Immature natural killer cell (primary cell): ENCODE measurements at places on chromosomes 3 and 15.

DNA sequence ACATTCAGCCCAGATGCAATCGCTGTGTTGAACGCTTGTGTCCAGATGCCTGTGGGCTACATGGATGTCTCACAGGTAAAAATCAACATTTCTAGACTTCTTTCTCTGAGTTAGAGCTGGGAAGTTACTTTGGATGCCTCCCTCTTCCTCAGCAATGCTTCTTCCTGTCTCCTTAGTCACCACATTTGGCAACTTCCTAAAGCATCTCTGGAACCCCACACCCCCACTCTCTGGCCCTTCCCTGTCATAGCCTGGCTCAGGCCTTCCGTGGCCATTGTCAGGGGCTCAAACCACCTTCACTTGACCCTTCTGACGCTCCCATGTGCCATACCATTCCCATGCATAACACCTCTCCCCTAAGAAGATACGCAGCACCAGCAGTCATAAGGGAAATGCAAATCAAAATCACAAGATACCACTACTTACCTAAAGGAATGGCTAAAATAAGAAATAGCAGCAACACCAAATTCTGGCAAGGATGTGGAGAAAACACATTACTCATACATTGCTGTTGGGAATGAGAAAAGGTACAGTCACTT is 21.6 kb upstream of the RGMA start:
- DNase-seq: no peak

- DNase-seq: peak; percentile 36
Observed at GRCh38 chr3:141266797-141267555, 35.4 kb downstream of the PXYLP1 start.

DNA sequence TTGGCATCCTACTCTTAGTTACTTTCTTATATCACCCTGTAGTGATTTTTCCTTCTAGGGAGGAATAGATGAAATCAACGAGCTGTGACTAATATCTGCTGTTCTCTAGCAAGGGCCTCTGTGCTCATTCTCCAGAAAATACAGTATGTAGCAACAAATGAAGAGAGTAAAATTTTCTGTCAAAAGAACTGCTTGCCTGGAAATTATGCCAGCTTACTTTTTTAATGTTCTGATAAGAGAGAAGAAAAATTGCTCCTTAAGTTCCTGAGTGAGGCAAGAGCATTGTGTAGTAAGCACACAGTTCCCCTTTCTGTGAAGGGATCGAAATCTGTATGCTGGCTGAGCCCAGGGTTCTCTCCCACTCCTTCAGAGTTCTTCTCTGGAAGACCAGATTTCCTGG is 51.4 kb upstream of the GK5 start:
- no peak for DNase-seq

GRCh38 chr3:107452436-107452835 is 70.3 kb upstream of the BBX start:
- no peak for DNase-seq

DNA sequence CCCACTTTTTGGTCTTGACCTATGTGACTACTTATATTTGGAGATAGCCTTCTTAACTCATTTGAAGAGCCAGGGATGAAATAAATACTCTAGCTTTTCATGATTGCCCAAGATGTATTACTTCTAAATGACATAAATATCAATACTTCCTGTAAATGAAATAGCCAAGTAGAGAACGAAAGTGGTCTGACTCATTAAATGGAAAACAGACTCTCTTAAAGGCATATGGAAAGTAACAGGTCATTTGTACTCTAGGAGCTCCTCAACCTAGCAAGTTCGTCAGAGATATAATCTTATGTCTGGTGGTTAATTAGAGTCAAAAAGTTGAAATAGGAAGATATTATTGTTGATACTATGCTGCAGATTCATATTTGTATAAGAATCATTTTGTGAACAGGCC is 1105.4 kb downstream of the TUSC7 start:
- DNase-seq: no peak

GRCh38 chr3:12190221-12190807 is 31.6 kb upstream of the TIMP4 start:
- DNase-seq: no peak

GRCh38 chr15:22919171-22919570 is 61.0 kb downstream of the CYFIP1 start:
- DNase-seq: no peak

DNA sequence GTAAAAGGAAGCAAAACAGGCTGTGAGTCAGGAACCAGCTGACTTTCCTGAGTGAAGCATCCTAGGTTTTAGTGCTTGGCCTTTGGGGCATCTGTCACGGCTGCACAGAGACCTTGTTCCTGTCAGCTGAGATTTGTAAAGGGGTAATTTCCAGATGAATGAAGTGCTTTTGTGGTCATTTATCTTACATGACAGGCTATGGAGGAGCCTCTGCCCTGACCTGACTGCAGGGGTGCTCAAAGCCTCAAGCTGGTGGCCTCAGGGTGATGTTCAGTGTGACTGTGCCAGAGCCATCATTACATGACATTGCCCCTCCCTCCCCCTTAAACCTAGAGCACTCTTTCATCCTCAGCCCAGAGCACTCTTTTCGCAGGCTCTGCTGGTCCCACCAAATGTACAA is 132.5 kb downstream of the ARNT2 start:
- DNase-seq: no peak

- no peak for DNase-seq
Observed at GRCh38 chr3:47079432-47079831, 84.5 kb downstream of the SETD2 start.

- no peak for DNase-seq
Observed at GRCh38 chr3:14141602-14142341, 16.9 kb downstream of the TMEM43 start.

- DNase-seq: no peak
Observed at GRCh38 chr3:23252122-23252521, 49.0 kb downstream of the UBE2E2 start.

DNA sequence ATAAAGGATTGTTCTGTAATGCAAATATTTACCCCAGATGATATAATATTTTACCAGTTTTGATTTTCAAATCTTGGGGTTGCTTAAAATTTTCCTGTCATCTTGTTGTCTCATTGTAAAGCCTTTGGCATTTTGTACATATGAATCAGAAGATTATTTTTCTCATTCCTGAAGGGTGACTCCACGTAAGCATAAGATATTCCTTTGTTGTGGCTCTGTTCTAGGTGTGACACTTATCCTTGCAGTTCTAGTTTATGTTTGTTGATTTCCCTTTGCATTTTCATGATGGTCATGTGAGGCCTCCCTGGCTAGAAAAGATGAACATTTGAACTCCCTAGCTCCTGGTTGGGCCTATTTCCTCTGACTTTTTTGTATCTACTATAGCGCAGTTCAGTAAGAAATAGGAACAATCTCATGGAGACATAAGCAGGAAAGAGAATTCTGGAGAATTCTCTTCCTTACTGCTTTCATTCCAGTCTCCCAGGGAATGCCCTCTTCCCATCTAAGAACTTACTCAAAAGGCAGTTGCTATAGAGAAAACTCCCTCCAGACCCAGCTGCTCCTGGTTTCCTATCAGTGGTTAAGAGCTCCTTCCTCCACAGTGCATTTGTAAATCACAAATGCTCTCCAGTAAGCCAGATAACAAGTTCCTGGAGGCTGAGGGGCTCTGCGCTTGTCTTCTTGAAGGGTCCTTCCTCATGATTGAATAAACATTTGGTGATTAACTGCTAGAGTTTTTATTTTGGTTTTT is 124.7 kb downstream of the WNT5A start:
- no peak for DNase-seq

GRCh38 chr3:144763878-144764454 is 792.3 kb downstream of the DIPK2A start:
- DNase-seq: no peak

- DNase-seq: no peak
Observed at GRCh38 chr3:51789437-51789836, 10.4 kb upstream of the IQCF6 start.

DNA sequence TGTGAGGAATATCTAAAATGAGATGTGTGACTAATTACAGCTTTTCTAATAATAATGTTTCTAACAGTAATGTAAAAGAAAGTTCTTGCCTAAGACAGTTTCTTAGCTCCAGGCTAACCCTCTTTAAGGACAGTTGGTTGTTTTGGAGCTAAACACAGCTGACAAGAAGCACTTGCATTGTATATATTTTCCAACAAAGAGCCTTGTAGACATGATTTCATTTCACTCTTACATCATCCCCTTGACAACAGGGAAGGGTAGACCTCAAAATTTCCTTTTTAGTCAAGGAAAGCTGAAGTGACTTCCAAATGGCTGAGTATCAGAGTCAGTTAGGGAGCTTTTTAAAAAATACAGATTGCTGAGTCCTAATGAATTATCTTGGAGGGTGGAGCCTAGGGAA is 4.1 kb downstream of the ARID3B start:
- no peak for DNase-seq

- peak; percentile 37 for DNase-seq
Observed at GRCh38 chr15:40323953-40324937, 753 bp downstream of the INAFM2 start.

- no peak for DNase-seq
Observed at GRCh38 chr3:32403663-32404062, 12.0 kb downstream of the CMTM7 start.

DNA sequence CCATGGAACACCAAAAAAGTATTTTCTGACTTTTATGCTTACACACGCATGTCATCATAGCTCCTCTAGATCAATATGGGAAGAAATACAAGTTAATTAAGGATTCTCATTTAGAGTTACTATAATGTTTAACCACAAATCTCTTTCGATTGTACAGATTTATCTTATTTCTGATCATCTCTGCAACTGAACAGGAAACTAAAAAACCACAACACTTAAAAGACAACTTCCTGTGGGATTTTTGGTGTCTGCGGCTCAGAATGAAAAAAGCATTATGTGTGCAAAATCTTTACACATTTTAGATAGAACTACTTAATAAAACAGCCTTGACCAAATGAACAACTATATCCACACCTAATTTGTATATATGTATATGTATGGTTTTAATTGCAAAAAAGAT is 3.0 kb upstream of the TJP1 start:
- DNase-seq: peak; percentile 59

DNA sequence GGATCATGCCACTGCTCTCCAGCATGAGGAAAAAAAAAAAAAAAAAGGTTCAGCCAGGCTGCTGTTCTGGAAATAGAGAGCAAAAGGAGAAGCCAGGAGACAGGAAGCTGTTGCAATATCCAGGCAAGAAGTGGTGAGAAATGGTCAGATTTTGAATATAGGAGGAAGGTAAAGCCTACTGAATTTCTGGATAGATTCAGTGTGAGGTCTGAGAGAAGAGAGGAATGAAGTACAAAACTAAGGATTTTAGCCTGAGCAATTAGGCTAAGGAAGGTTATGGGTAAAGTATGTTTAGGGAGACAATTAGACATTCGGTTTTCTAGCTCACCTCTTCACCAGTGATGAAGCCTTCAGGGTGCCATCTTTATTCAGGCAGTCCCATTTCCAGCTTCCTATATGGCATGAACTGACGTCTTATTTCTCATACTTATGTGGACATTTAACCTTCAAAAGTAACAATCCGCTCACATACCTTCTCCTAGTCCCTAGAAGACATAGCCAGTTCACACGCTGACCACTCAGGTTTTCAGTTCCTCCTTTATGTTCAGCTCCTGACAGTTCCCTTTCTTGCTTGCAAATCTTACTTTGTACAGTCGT is 57.2 kb downstream of the KIF9 start:
- DNase-seq: no peak

DNA sequence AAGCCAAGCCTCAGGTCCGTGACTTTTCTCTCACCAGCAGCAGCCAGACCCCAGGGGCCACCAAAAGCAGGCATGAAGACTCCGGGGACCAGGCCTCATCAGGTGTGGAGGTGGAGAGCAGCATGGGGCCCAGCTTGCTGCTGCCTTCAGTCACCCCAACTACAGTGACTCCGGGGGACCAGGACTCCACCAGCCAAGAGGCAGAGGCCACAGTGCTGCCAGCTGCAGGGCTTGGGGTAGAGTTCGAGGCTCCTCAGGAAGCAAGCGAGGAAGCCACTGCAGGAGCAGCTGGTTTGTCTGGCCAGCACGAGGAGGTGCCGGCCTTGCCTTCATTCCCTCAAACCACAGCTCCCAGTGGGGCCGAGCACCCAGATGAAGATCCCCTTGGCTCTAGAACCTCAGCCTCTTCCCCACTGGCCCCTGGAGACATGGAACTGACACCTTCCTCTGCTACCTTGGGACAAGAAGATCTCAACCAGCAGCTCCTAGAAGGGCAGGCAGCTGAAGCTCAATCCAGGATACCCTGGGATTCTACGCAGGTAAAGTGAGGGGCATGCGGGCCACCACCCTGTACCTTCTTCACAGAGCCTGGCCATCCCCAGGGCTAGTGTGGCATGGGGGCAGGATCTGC is 12.0 kb upstream of the ABTB1 start:
- no peak for DNase-seq

DNA sequence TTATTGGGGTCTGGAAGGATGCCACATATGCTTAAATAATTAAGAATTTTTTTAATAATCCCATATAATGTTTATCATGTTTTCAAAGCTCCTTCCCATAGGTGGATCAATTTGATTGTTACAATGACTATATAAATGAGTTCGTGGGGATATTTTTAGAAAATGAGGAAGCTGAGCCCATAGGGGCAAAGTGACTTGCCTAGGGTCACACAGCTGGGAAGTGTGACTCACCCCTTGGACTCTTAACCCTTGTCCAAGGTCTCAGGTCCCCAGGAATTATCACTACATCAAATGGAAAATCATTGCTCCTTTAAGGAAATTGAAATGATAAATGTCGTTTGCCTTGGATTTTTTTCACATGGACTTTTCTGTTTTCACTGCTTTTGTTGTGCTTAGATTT is 161.2 kb upstream of the RGMA start:
- no peak for DNase-seq

DNA sequence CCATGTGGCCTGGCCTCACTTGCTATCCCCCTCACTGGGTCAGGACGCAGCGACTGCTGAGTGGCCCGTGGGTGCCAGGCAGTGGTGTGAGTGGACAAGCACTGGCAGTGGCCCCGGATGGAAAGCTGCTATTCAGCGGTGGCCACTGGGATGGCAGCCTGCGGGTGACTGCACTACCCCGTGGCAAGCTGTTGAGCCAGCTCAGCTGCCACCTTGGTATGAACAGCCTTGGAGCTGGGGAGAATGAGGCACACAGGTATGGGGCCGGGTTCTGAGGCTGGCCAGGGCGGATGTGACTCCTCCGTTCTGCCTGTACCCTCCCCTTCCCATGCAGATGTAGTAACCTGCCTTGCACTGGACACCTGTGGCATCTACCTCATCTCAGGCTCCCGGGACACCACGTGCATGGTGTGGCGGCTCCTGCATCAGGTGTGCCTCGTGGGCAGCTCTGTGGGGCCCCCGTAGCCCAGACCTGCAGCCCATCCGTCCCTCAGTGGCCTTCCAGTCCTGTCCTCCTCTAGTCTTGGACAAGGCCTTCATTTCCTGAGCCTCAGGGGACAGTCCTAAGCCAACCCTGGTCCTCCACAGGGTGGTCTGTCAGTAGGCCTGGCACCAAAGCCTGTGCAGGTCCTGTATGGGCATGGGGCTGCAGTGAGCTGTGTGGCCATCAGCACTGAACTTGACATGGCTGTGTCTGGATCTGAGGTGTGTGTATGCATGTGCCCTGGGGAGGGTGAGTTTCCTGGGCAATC is 28.2 kb downstream of the NBEAL2 start:
- no peak for DNase-seq

DNA sequence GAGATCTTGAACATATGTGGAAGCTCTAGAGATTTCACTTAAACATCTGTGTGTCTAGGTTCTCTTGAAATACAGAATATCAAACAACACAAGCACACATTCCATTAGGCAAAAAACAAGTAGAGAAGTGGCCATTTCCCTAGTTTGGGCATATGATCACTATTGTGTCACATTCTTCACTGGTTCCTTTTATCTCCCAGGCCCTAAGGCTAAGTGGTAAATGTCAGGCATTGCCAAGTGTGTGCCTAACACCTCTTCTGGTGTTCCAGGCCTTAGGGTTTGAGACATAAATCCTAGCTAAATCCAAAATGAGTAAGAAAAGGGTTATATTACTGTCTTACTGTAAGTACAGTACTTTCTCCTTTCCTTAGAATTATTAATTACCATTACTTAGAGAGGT is 880.1 kb downstream of the PDCD6IP start:
- DNase-seq: no peak
